ENCODE measurements at places on chromosomes 4 and X.

GRCh38 chr4:88101165-88101564 is 57.3 kb downstream of the ABCG2 start:
- DNase-seq, result no peak

GRCh38 chr4:119664168-119664907 is 35.7 kb upstream of the PDE5A start:
- no peak for DNase-seq

GRCh38 chrX:46125111-46125510 is 420.1 kb downstream of the ZNF674 start:
- DNase-seq, result no peak

DNA sequence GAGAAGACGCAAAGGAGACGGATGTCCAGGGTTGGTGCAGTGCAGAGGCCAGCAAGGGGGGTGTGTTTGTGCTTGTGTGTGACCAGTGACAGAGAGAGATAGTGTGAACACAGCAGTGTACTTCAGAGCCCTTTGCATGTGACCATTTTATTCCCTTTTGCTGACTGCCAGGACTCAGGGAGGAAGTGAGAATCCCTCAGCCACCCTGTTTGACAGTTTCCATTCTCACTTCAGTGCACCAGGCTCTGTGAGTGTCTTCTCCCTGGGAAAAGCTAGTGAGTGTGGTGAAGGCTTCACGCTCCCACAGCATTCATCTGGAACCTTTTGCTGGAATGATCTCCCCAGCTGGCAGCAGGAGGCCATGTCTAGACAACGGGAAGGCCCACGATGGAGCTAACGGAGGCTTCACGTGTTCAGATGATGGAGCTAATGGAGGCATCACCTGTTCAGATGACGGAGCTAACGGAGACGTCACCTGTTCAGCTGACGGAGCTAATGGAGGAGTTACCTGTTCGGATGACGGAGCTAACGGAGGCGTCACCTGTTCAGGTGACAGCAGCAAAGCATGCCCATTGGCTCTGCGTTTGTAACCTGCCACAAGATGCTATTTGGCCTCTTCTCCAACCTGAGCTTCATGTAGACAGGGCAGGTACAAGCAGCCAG is 195.4 kb downstream of the AFAP1 start:
- no peak for DNase-seq

GRCh38 chr4:189979196-189980047 is 38.8 kb downstream of the FRG1 start:
- DNase-seq, result no peak

DNA sequence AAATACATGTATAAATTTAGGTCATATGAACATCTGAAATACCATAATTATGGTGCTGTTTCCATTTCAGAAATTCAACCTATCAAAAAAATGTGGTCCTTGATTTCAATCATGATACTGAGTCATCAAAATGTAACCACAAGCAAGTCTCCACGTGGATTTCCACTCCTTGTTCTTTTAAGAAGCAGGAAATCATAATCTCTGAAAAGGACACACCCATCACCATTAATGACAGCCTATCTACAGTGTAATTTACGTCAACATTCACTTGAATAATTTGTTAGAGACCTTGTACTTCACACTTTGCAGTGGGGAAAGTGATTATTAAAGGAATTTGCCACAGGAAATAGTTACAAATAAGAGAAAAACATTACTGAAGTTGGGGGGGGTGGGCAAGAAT is 17.7 kb upstream of the SLC7A11 start:
- DNase-seq, result no peak

- DNase-seq, result no peak
These were observed 37.8 kb downstream of the FAT4 start for GRCh38 chr4:125352521-125352920.

DNA sequence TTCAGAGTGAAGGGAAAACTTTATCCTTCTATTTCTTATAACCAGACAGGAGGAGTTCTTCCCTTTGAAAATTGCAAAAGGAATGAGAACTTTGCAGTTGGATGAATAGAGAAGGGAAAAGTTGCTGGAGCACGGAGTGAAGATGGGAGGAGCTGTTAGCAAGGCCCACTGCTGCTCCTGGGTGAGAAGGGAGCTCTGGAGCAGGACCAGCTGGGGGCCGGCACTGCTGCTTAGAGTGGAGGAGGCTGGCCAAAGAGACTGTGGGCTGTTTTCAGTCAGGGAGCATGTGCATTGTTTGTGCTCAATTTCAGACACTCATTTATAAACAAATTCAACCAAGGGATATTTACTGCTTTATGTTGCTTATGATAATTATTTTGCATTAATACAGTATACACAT is 164.2 kb downstream of the STIM2 start:
- DNase-seq, result no peak

GRCh38 chr4:24774452-24774851 is 20.9 kb upstream of the SOD3 start:
- no peak for DNase-seq

DNA sequence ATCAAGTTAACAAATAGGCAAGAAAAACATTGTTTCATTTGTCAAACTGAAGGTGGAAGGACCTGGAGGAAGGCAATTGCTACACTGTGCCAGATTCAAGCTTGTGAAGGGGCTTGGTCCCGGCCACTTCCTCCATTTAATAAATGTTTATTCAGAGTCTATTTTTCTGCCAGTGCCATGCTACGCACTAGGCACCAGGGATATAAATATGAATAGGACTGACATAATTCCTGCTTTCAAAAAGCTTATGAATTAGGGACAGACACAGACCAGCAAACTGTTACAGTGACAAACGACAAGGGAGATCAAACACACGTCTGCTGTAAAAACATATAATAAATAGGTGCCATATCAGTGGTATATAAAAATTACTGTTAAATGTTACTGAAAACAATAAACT is 571 bp downstream of the TLR6 start:
- DNase-seq, result no peak

GRCh38 chr4:126779436-126780166 is 853.2 kb upstream of the INTU start:
- no peak for DNase-seq

DNA sequence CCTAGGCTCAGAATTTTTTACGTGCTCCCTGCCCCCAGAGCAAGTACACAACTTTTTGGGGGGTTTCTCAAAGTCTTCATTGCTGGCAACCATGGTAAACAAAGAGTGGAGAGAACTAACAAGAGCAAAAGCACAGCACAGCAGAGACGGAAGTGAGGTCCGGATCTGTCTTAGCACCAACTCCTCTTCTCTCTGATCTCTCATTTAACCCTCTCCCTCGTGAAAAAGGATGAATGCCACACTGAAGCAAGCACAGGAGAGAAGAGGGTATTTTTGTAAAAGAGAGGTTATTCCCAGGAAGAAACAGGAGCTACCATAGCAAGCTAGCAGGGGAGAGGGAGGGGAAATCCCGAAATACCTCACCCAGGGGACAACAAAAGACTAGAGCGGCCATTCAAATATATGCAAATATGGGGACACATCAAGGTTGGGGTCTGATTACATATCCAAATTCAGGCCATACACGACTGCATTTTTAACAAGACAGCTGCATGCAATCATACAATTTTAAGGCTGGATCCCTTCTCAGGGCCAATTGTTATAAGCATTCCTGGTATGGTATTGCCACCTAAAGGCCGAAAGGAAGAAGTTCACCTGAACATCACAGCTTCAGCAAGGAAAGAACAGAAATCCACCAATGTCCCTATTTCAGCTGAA is 46.6 kb downstream of the CD40LG start:
- no peak for DNase-seq

DNA sequence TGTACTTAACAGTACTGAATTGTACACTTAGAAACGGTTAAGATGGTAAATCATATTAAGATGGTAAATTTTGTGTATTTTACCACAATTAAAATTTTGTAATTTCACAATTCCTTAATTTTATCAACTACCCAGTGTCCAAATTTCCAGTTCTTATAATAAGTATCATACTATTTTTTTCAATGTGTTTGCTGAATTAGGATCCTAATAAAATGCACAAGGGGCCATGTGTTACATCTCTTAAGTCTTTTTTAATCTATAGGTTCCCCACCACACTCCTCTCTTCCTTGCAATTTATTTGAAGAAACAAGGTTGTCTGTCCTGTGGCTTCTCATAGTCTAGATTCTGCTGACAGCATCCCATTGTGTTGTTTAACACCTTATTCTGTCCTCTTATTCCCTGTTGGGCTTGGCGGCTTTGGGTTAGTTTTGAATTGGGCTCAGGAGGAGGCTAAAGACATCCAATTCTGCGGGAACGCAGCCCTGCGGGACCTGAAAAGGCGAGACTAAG is 533 bp upstream of the SYAP1 start:
- no peak for DNase-seq

GRCh38 chr4:128879283-128879682 is 69.8 kb downstream of the JADE1 start:
- no peak for DNase-seq

GRCh38 chr4:187000281-187000680 is 276.6 kb upstream of the FAT1 start:
- no peak for DNase-seq

GRCh38 chrX:151675121-151675746 is 20.0 kb upstream of the PRRG3 start:
- no peak for DNase-seq

- no peak for DNase-seq
These were observed 103.9 kb upstream of the RAB40AL start for GRCh38 chrX:102833136-102833535.

DNA sequence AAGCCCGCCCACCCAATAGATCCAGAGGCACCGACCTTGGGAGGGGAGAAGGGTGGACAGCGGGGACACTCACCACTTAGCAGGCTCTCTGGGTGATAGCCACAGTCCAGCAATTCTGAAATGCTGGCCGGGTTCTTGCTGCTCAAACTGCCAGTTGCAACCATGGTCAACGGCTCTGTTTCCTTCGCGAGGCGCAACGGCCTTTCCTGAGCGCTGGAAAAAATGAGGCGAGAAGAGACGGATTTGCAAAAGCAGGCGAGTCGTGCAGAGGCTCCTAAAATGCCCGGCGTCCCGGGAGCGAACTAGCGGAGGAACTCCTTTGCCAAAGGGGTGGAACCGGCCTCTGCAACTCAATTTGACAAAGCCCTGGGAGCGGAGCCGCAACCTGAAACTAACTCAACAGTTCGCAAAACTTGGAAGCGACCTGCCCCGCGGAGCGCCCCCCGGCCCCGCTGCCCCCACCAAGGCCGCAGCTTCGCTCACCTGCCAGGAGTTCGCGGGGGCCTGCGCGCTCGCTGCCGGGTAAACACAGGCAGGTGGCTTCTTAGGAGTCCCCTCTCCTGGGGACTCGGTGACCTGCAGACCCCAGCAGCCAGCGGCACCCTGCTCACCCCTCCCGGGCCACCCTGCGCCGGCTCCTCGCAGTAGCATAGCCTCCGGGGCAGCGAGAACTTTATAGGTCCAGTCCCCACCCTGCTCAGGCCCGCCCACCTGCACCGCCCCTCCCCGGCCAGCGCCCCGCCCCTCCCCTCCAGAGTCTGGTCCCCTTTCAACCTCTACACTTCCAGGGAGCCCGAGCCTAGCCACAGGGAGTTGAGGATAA is at the start of gene DDIT4L:
Gene DDIT4L, minus strand, starts transcription at position 649 of the 823 bp plus-strand sequence. Its CDS starts 485 bp downstream, at position 164.
- DNase-seq, result peak; percentile 7

GRCh38 chrX:9860826-9861225 is 74.6 kb downstream of the SHROOM2 start:
- DNase-seq, result no peak

DNA sequence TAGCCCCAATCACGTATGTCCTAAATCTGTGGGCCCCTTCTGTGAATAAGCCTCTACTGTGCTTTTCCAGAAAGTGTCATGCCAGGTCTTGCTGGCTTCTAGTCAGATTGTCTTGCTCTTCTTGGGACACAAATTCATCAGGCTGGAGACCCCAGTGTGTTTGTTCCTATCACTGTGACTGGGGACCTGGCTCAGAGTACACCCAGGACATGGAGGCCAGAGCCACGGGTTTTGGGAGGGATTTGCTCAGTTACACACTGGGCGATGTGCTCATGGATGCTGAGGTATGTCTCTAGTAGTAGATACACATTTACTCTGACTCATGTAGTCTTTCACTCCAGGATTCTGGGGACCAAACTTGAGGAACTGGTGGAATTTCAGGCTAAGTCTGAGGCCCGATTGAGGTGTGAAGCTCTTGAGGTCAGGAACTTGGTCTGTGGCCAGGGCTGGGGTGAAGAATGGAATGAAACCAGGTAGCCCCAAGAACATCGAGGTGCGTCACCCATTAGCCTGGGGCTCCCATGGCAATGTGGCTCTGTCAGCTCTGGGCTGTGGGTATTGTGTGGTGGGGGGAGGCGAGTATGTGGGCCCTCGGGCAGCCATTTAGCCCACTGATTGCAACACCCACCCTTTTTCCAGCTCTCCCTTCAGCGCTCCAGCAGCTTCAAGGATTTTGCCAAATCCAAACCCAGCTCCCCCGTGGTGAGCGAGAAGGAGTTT is 7.7 kb downstream of the SASH3 start:
- no peak for DNase-seq

DNA sequence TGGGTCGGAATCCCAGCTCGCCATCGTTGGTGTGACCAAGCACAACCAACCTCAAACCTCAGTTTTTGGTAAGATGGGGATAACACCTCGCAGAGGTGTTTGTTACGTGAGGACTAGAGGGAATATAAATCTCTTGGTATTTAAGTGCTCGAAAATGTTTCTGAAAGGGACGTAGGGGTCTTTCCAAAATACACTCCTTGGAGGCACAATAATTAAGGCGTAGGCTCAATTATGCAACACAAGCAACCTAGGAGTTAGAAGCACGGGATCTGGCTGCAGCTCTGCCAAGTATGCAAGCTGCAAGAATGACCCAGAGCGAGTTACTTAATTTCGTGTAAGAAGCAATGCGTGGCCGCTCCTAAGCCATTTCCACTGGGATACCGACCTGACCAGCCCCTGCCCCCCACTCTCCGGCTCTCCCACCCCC is 552 bp downstream of the ADH5 start:
- peak; percentile 22 for DNase-seq

DNA sequence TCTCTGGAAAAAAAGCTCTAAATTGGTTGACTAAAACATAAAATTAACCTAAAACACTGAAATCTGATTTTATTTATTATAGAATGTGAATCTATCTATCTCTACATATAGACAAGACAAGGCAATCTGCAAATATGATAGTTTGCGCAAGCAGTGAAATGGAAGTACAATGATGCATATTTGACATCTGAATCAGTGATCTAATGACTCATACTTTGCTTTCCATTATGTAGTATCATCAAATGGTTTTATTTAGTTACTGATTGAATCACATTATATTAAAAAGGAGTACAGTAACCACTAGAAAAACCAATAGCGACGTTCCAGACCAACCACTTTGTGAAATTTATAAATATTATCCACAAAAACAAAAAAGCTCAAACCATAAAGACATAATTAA is 1969.3 kb downstream of the PCDH7 start:
- no peak for DNase-seq

DNA sequence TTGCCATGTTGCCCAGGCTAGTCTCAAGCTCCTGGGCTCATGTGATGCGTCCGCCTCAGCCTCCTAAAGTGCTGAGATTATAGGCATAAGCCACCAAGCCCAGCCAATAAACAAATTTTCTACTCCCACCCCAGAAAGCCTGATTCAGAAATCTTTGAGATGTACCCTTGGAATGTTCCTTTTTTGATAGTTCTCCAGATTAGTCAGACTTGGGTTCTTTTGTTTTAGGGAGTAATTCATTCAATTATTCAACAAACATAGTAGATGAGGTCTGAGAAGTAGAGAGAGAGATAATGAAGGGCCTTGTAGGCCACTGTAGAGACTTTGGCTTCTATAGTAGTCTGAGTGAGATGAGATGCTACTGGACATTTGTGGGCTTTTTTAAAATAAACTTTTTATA is 27.8 kb downstream of the RP2 start:
- DNase-seq, result no peak

- DNase-seq, result no peak
These were observed 71.2 kb downstream of the BEND2 start for GRCh38 chrX:18149454-18149853.

GRCh38 chr4:176988226-176988625 is 195.5 kb upstream of the VEGFC start:
- no peak for DNase-seq

Measured in hypothalamus (tissue), 51 donors.